HS-27A (cell line): ENCODE measurements at places on chromosomes 2 and 18.

- DNase-seq, result no peak
Observed at GRCh38 chr2:207154556-207155510, 10.9 kb downstream of the KLF7 start.

GRCh38 chr18:48580066-48580465 lies 41.2 kb downstream of the CTIF start:
- DNase-seq, result no peak

DNA sequence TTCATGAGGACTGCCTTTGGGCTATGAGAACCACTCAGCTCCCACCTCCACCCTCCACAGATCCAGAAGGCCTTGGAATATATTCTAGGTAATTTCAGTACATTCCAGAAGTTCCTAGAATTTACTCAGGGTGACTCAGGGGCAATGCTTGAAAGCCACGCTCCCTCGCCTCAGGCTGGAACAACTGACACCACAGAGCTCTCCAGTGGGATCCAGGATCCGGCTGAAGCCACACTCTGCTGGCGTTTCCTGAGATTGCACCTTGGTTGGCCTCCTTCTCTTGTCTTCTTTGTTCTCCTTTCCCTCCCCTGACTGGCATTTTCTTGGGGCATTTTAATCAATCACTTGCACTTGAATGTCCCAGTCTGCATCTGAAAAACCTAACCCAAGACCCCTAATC lies 92.6 kb upstream of the KCNE4 start:
- DNase-seq, result peak; percentile 79

DNA sequence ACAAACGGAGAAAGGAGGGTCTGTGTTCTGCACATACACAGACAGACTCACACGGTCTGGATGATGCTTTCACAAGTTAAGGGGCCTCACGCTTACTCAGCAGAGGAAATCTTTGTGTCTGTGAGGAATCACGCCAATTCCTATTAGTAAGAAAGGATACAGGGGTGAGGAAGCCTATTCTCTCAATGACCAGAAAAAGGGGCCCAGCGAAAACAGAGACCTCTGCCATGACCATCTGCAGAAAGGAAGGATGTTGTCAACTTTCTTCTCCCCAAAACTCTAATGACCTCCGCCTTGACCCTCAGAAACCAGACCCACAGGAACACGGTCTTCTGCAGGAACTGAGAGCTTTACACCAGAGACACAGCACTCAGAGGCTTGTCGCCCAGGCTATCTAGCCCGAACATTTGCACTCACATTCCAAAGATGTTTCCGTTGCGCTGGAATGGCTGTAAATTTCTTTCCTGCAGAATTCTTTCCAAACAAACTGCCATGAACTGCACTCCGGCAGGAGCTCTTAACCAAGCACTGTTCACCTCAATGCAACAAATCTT lies 186.3 kb downstream of the TCF4 start:
- peak; percentile 69 for DNase-seq

- DNase-seq, result no peak
Observed at GRCh38 chr2:149090706-149091105, 52.2 kb downstream of the LYPD6B start.

GRCh38 chr2:160921386-160921964 lies 238.8 kb upstream of the TANK start:
- no peak for DNase-seq

- DNase-seq, result no peak
Observed at GRCh38 chr18:76486038-76486437, 9.0 kb downstream of the ZNF516 start.

DNA sequence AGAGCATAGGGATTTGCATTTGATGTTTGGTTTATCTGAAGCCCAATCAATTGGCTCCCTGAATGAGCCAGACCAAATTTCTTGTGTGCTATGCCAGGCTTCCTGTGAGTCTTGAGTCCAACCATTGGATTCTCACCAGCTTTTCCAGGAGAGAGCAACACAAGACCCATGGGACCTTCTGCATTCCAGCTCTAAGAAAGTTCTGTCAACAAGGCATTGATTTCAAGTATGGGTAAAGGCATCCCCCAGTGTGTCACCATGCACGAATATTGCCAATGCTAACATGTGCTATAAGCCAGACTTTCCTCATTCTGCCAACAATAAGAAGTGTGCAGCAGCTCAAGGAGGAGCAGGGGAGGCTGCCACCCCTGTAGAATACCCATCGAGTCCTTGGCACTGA lies 266.6 kb downstream of the ETAA1 start:
- no peak for DNase-seq

DNA sequence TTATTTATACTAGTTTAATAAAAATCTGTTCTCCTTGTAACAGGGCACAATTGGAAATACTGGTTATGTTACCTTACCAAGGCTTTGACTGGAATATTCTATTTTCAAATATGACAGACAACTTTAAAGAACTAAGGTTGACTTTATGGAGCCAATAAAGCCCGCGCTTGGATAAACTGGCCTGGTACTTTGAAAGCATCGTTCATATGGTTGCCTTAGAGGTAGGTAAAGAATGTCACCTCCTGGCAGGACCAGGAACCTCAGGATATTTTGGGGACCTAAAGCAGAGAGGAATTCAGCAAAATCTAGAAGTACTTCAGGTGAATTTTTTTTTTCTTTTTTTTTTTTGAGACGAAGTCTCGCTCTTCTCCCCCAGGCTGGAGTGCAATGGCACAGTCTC lies 71.2 kb upstream of the CREB1 start:
- DNase-seq, result no peak

DNA sequence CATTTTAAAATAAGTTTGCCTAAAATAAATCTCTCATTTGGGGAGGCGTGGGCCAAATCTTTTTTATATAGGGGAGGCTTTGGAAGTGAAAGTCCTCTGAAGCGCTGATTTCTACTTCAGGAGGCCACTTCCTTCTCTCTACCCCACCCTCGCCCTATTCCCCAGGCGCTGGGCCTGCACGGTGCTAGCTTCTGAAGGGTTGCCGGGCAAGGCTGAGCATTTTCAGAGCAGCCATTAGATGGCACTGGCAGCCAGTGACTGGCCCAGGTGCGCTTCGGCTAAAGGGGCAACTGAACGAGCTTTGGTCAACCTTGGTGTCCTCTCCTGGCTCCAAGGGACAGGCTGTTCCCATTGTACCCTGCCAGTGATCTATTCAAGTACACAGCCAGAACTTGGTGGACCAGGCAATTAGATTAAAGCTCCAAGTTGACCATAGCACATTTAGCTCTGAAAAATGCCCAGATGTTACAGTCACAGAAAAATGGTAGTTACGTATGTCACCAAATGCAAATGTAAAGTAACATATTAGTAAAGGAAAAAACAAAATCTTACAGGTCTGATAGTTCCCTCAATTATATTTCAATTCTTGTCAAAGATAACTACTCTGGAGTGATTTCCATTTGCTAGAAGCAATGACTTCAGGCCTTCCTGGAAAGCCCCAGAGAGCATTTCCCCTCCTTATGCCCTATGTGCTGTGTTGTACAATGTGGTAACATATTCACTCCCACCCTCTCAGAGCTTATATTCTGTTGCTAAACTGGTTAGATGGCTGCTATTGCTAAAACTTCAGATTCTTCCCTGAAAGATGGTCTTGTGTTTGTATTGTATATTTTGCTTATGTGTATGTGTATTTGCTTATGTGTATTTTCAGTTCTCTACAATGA lies 2.1 kb downstream of the POMC start:
- no peak for DNase-seq

GRCh38 chr2:179341152-179341866 lies 76.7 kb upstream of the SESTD1 start:
- DNase-seq, result no peak

DNA sequence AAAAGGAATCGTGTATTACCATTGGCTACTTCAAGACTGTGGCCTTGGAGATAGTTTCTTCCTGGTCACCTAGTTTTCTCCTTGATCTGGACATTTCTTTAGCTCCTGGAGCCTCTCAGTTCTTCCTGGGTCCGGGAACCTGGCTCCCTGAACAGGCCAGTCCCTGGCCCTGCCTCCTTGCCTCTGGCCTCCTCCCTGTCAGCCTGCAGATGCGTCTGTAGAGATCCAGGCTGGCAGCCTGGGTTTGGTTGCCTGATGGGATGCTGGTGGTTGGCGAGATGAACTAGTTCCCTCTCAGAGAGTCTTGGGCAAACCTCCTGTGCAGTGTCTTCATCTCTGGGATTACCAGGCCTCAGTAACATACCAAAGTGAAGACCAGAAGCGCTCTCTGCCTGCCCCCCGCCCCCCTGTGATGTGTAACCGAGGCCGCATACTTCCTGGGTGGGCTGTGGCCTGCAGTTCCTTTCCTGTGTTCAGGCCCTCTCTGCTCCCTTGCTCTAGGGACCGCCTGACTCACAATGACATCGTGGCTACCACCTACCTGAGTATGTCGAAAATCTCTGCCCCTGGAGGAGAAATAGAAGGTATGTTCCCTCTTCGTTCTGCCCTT lies 85.4 kb downstream of the DYSF start:
- DNase-seq, result no peak

DNA sequence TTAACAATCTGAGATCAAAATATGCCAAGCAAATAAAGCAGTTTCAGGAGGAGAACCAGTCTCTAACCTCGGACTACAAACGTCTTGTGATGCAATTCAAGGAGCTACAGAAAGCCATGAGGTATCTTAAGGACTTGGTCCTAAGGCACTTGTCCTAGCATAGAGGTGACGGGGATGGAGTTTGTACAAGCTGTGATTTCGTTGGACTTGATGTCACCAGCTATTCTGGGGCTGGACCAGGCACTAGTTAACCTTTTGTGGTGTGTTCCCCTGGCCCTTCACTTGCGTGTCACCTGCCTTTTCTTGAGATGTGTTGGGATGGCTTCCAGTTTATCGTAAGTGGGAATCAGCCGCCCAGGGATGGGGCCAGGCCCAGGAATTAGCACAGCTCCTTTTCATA lies 33.7 kb downstream of the OTOF start:
- no peak for DNase-seq

- DNase-seq, result no peak
Observed at GRCh38 chr2:95063086-95063958, 37.8 kb downstream of the MAL start.

DNA sequence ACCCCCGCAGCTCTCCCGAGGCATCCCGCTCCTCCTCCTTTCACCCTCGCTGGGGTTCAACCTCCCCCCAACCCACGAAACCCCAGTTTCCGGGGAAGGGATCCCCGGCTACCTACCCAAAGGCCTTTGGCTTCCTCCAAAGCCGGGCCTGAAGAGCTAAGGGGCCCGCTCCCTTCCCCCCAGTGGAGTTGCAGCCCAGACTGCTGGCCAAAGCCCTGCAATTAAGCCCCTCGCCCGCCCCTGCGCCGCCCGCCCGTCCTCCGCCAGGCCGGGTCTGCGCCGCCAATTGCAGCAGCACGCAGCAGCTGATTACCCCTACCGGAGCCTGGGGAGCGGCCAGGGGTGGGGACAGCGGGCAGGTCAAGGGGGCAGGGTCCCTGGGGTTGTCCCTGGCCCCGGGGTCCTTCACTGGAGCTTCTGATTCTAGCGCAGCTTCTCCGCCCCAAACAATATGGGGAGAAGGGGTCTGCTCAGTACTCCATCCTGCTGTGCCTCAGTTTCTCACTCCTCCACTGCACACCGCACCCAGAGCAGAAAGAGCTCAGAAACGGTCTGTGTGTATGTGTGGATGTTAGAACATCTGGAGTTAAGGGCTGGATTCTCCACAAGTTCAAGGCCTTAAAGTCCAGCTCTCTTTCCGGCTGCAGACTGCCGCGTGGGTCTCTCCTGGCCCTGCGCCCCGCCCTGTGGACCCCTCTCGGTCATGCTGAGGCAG lies 16.9 kb downstream of the WNT10A start:
- no peak for DNase-seq

DNA sequence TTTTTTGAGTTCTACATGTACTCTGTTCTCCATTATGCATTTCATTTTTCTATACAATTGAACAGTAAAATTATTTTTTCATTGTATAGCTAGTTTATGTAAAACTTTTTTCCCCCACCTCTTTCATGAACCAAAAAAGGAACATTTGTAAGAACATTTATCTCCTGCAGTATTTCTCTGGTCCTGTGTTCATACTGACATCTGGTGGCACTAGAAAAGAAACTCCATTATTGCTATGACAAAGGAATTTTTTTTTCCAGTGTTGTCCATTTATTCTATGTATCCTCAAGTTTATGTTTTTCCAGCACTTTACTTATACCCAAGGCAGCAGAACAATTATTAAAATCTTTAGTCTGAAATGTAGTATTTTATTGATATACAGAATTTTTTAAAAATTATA lies 27.4 kb upstream of the CHAC2 start:
- no peak for DNase-seq

DNA sequence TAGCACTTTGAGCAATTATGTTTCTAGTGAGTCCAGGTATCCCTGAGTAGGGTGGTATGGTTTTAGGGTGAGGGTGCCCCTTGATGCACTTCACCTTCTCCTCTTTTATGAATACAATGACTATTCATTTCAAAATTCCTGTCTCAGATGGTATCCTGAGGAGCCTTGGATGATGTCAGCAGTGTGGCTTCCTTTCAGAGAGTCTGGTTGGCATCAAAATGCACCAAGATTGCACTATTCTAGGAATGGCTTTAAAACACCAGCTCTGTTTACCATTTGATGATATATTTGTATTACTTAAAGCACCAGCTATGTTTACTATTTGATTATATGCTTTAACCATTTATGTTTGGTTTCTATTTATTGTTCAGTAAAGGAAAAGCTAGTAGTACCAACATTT lies 141.0 kb downstream of the FMNL2 start:
- no peak for DNase-seq

GRCh38 chr2:3313781-3314375 lies 63.7 kb downstream of the EIPR1 start:
- DNase-seq, result no peak

- no peak for DNase-seq
Observed at GRCh38 chr2:119960821-119961220, 52.1 kb upstream of the EPB41L5 start.

DNA sequence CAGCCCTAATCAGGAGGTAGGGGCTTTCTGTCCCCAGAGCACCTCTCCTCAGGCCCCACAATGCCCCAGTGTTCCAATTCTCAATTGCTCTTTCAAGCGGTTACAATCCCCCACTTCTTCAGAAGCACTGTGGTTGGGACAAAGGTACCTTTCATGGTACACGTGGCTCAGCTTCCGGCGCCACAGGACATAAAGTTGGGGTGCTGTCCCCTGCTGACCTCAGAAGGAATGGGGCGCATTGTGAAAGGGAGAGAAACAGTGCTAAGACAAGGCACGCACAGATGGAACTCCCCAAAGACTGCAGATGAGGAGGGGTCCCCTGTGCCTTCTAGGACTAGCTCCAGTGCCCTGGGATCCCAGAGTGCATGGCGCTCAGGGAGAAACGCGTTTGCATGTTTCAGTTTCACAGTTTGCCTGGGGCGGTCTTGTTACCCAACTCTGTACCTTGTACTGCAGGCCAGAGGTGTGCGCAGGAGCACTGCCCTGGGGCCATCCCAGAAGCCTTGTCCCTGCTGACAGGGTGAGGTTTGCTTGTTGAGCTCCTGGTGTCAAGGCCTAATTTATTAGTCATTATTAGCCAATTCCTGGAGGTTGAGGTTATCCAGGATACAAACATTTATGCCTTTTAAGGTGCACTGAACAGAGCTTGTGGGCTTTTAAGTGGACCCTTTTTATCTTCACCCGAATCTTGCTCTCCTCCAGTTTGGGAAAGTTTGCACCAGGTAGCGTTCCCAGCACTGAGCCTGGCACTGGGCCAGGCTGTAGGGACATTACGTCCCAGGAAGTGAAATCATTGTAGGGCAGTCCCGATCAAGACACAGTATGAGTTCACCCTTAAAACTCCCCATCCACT lies 7.6 kb downstream of the CNDP1 start:
- no peak for DNase-seq
